ENCODE measurements at places on chromosomes 3 and 15.
A peak's percentile ranks its signal among the peaks of the same experiment; 100 is the strongest.

- no peak for DNase-seq
These were observed 15.4 kb downstream of the ARNT2 start for GRCh38 chr15:80419546-80419945.

DNA sequence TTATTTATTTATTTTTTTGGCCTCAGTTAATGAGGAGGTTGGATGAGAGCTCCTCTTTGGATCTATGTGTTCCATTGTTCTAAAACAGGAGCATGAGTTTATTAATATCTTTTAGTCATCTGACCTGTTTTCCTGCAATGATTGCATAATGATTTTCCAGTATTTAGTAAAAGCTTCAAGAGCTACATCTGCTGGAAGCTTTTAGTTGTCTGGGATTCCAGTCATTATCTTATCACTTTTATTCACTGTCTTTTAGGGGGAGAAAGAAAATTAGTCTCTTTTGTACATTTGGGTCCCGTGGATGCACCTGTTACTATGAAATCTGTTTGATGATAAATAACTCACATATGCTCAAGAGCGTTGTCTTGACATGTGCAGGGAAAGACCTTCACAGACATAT, 1270.0 kb downstream of the ROBO1 start:
- no peak for DNase-seq

GRCh38 chr15:90934256-90934948, 683 bp upstream of the UNC45A start:
- DNase-seq, result peak; percentile 35

- no peak for DNase-seq
These were observed 3.0 kb downstream of the ONECUT1 start for GRCh38 chr15:52787123-52787503.

DNA sequence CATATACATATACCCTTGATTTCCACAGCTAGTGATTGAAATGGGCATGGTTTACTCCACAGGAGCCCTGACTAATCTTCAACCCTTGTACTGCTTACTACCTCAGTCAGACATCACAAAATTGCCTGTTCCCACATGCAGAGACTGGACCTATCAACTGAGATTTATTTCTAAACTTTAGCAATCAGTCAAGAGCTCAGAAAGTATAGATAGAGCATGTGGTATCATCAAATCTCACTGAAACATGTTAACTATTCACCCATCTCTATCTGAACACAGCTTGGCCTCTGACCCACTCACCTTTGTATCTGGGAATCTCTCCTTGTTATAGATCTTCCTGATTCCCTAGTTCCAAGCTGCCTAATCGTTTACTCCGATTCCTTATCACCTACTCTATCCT, 14.6 kb downstream of the ADAM10 start:
- no peak for DNase-seq

Data from DMS 273 treated with DMSO at 0.1 percent for 48 hours (cell line).